NCI-H1436 treated with DMSO at 0.1 percent for 48 hours (cell line): ENCODE measurements at places on chromosomes 12 and 14.

GRCh38 chr12:125289970-125290369 is 224.7 kb downstream of the AACS start:
- DNase-seq = no peak

DNA sequence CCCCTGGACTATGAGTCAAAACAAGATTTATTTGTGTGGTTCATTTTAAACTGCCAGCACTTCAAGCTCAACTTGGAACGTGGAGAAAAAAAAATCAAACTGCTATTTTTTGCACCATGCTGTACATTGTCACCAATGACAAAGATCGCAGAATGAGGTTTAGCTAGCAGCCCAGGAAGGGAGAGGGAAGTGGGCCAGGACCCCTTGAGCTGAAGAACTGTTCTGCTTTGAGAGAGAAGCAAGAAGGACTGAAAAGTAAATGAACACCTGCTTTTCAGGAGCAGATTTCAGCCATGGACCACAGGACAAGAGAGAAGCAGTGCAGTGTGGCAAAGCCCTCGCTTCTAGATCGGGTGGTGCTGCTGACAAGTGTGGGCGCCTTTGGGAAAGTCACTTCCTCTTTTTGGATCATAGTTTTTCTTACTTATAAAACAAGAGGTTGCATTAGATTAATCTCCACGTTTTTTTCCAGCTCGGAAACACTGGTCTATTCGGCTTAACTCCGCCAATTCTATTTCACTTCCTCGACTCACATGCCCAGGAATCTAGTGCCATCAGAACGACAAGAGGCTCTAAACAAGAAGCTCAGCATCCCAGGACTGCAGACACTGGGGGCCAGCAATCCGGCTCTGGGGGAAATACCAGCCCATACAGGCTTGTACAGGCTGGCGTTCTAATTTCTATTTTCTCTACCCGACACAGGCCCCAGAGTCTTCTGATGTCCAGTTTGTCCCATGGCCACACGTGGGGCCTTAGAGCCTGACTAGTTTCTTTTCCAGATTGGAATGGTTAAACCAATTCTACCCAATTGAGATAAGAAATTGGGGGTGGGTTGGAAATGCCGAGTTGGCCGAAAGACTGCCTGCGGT is 129.9 kb downstream of the CRACR2A start:
- DNase-seq = no peak

- DNase-seq = no peak
Observed at GRCh38 chr14:78605025-78605762, 435.0 kb downstream of the NRXN3 start.

GRCh38 chr12:53210843-53211242 is 3.8 kb upstream of the ITGB7 start:
- DNase-seq = no peak

GRCh38 chr12:105334582-105334981 is 4.1 kb downstream of the C12orf75 start:
- no peak for DNase-seq

GRCh38 chr12:50882563-50882962 is 39.8 kb downstream of the TMPRSS12 start:
- no peak for DNase-seq

GRCh38 chr12:99418379-99418778 is 229.2 kb upstream of the GARIN6 start:
- DNase-seq = no peak

GRCh38 chr12:112606611-112607365 is 184.8 kb upstream of the RPH3A start:
- DNase-seq = no peak

DNA sequence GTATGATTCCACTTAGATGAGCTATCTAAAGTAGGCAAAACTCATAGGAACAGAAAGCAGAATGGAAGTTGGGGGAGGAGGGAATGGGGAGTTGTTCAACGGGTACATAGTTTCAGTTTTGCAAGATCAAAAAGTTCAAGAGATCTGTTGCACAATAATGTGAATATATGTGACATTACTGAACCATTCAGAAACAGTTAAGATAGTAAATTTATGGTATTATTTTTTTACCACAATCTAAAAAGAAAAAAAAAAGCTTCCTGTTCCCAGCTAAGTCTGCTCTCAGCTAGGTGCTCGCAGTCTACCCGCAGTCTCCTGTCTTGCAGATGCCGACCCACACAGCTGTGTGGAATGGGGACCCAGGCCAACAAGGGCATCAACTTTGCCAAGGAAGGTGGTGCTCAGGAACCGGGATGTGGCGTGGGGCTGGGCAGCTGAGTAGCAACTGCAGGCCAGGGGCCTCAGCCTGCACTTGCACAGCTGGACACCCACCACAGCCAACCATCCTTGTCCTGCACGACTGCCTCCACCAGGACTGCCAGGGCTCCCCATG is 15.3 kb upstream of the ANO6 start:
- DNase-seq = no peak

GRCh38 chr14:67569011-67569650 is 30.9 kb downstream of the PIGH start:
- DNase-seq = no peak
